ENCODE measurements at places on chromosomes 4 and X. TPM values are rescaled to one million over a fixed set of nuclear protein-coding genes. Genes with fewer than 3 reads are reported as not detected.

GRCh38 chr4:138702190-138702824, 313.3 kb upstream of the NOCT start:
- DNase-seq = no peak
- H3K27ac ChIP-seq = no peak overlapping the region
- H3K36me3 ChIP-seq = no peaks in the 10 kb centered on the region
- H3K27me3 ChIP-seq = no peaks in the 10 kb centered on the region

AKAP14 gene
- total RNA-seq = not detected

DNA sequence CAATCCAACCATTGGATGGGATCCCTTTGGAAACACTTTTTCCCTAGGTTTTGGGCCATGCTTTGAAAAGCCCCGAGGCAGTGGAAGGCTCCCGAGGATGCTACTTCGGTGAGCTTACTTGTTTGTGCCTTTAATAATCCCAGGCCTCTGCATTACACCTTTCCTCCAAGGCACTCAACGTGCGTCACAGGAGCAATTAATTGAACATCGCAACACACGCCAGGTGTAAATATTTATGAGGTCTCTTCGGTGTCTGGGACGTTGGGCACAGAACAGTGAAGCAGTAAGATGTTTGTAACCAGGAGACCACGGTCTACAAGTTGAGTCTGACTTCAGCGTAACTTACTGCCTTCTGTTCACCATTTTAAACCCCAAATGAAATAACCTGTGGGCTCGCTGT, 97.3 kb downstream of the CLNK start:
- no peak for DNase-seq
- H3K36me3 ChIP-seq = no peaks in the 10 kb centered on the region
- H3K27me3 ChIP-seq = no peaks in the 10 kb centered on the region
- H3K4me3 ChIP-seq = no peak overlapping the region
- H3K27ac ChIP-seq = no peak overlapping the region
- H3K4me1 ChIP-seq = no peaks in the 10 kb centered on the region

DNA sequence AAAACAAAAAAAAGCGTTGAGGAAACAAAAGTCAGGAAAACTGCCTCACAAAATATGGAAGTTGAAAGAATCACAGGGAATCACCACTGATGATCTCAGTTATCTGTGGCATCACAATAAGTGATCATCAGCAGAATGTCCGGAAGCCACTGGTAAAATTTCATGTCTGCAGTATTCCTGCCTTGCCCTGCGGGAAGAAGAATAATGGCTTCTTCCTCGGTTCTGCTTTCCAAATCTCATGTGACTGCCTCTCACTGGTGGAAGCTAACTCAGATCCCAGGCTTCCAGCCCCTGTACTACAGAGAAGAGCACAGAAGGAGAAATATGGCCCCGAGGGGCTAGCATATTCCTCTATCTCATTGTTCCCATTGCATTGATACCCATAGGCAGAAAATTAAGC, 12.7 kb upstream of the ZNF330 start:
- no peaks in the 10 kb centered on the region for H3K27me3 ChIP-seq
- H3K4me3 ChIP-seq = no peak overlapping the region
- no peak overlapping the region for H3K27ac ChIP-seq

DNA sequence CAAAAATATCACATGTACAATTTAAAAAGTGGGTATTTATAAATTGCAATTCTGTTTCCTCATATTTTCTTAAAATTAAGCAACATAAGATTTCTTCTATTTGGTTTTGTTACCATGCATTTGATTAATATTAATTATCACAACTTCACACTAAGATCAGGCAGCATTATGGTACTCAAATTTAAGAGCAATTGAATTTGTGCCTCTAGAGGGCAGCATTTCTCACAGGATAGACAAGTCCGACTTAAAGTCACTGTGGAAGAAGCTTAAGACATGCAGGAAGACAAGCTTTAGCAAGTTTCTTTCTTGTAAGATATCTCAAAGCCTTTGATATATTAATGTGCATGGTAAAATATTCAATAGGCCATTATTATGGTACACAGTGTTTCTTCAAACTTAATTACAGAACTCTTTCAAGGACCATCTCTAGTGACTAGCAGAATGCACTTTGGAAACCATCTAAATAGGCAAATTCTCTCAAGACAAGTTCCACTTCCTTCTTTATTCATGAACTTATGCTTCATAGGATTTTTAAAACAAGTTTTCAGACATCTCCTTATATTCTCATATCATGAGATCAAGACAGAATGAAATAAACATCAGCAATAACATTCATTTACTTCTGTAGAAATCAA, 35.0 kb downstream of the FBXW7 start:
- no peaks in the 10 kb centered on the region for H3K4me1 ChIP-seq
- H3K27ac ChIP-seq = no peak overlapping the region
- no peaks in the 10 kb centered on the region for H3K27me3 ChIP-seq
- peak; percentile 94 for DNase-seq

GRCh38 chrX:154908821-154909220, 22.7 kb downstream of the F8A1 start:
- H3K36me3 ChIP-seq = no peaks in the 10 kb centered on the region
- H3K27ac ChIP-seq = no peak overlapping the region
- H3K27me3 ChIP-seq = no peaks in the 10 kb centered on the region
- no peak for DNase-seq
- H3K4me3 ChIP-seq = no peak overlapping the region

DNA sequence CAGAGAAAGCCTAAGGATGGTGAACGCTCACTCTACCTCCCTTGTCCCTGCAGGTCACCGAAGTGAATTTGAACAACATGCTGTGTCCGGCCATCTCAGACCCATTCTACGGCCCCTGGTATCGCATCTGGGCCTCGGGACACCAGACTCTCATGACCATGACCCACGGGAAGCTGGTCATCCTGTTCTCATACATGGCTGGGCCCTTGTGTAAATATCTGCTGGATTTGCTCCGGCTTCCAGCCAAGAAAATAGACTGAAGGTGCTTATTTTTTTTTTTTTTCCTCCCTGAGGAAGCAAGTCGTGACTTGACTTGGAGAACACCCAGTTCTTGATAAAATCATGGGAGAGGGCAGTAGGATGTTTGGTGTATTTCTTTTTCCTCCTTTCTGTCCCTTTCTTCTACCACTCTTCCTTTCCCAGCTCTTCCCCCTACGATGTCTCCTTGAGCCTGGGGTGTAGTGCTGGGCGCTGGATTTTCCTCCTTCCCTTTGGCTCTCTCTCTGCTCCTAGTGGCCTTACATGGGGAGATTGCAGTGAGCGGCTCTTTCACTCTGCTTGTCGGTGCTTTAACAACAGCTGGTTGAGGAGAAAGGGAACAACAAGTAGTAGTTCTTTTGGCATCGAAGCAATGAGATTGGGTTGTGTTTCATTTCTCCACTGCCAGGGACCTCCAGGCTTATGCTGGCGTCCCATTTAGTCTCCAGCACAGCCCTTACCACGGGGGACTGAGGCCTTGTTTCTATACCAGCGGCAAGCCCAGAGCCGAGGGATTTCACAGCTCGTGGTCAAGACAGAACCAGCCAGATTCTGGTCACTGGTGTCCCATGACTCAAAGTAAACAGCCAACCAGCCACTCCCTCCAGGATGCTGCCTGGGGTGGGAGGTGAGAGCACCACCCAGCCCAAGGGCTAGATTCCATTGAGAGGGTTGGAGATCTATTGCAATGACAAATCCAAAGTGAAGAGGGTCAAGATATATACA, 144.4 kb downstream of the AMMECR1 start:
- H3K4me3 ChIP-seq = no peak overlapping the region
- no peaks in the 10 kb centered on the region for H3K36me3 ChIP-seq
- DNase-seq = peak; percentile 56
- H3K4me1 ChIP-seq = peaks cover 6% of the 10 kb centered on the region

DNA sequence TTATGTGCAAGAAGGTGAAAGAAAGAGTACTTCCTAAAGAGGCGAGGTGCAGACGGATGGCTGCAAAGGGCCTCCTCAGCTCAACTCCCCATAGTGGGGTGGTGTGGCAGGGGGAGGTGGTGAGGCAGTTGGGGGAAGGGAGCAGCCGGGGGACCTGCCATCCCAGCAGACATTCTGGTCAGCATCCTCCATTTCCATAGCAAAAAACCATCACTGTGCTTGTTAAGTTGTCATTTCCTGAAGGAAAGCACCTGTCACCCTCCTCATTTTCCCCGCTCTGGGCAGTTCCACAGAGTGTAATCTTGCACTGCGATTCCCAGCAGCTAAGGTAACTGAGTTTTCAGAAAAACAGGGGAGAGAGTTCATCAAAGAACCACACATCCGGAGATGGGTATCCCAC, 51.5 kb downstream of the TSPAN5 start:
- no peak overlapping the region for H3K4me3 ChIP-seq
- no peaks in the 10 kb centered on the region for H3K27me3 ChIP-seq
- no peaks in the 10 kb centered on the region for H3K36me3 ChIP-seq
- no peak overlapping the region for H3K27ac ChIP-seq

GRCh38 chr4:178056996-178057395, 614.8 kb upstream of the AGA start:
- no peak overlapping the region for H3K4me3 ChIP-seq
- H3K27me3 ChIP-seq = no peaks in the 10 kb centered on the region
- no peak overlapping the region for H3K27ac ChIP-seq
- no peaks in the 10 kb centered on the region for H3K4me1 ChIP-seq
- no peak for DNase-seq

GRCh38 chrX:74250574-74250973, 53.4 kb upstream of the ZCCHC13 start:
- H3K27me3 ChIP-seq = peaks cover 5% of the 10 kb centered on the region
- peaks cover 40% of the 10 kb centered on the region for H3K4me1 ChIP-seq
- H3K36me3 ChIP-seq = no peaks in the 10 kb centered on the region

DNA sequence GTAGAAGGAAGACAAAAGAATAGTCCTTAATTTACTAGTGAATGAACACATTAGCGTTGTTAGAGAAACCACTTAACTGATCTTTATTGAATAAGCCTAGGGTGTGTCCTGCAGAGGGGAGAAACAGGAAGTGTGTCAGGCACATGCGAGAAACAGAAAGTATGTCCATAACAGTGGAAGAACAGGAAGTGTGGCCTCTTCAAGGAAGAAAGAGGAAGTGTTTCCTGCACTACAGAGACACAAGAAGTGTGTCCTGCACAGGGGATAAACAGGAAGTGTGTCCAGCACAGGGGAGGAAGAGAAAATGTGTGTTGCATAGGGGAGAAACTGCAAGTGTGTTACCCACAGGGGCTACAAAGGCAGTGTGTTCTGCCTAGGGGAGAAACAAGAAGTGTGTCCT, 539.6 kb upstream of the PRKX start:
- no peak overlapping the region for H3K27ac ChIP-seq
- no peak overlapping the region for H3K4me3 ChIP-seq
- no peaks in the 10 kb centered on the region for H3K4me1 ChIP-seq
- no peaks in the 10 kb centered on the region for H3K27me3 ChIP-seq
- no peak for DNase-seq
- no peaks in the 10 kb centered on the region for H3K36me3 ChIP-seq

- H3K27ac ChIP-seq = no peak overlapping the region
- H3K27me3 ChIP-seq = no peaks in the 10 kb centered on the region
- H3K4me1 ChIP-seq = peaks cover 24% of the 10 kb centered on the region
- no peak overlapping the region for H3K4me3 ChIP-seq
- no peaks in the 10 kb centered on the region for H3K36me3 ChIP-seq
Observed at GRCh38 chr4:101307899-101308298, 39.4 kb downstream of the PPP3CA start.

- H3K27ac ChIP-seq = no peak overlapping the region
- no peak overlapping the region for H3K4me3 ChIP-seq
- H3K27me3 ChIP-seq = peaks cover 4% of the 10 kb centered on the region
- no peaks in the 10 kb centered on the region for H3K36me3 ChIP-seq
- DNase-seq = no peak
Observed at GRCh38 chr4:108512615-108513505, 107.5 kb upstream of the RPL34 start.

DNA sequence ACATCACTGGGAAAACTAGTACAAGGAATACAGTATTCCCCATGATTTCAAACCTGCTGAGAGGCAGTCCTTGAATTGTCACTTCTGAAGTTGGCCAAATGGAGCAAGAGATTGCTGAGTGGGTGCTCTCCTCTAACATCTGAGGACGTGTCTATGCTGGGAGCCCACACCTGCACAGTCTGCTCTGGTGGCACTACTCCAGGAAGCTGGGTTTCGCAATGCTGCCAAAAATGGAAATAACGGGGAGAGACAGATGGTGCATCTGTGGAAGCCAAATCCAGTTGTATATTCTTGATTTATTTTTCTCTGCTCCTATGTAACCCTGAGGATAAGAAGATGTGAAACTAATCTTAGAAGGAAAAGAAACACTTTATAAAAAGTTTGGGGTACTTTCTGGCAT, 240.1 kb upstream of the CTSO start:
- no peak overlapping the region for H3K27ac ChIP-seq
- DNase-seq = no peak
- H3K4me3 ChIP-seq = no peak overlapping the region
- no peaks in the 10 kb centered on the region for H3K36me3 ChIP-seq
- no peaks in the 10 kb centered on the region for H3K4me1 ChIP-seq

GRCh38 chrX:22577181-22577580, 304.5 kb downstream of the CBLL2 start:
- no peak overlapping the region for H3K4me3 ChIP-seq
- H3K4me1 ChIP-seq = no peaks in the 10 kb centered on the region
- no peak overlapping the region for H3K27ac ChIP-seq
- no peaks in the 10 kb centered on the region for H3K27me3 ChIP-seq
- no peaks in the 10 kb centered on the region for H3K36me3 ChIP-seq
- DNase-seq = peak; percentile 1

- H3K27me3 ChIP-seq = no peaks in the 10 kb centered on the region
- no peak overlapping the region for H3K27ac ChIP-seq
Observed at GRCh38 chr4:101649790-101650515, 140.6 kb upstream of the BANK1 start.

GRCh38 chr4:151822331-151822730, 61.5 kb upstream of the GATB start:
- H3K27ac ChIP-seq = no peak overlapping the region
- H3K4me1 ChIP-seq = no peaks in the 10 kb centered on the region
- no peak overlapping the region for H3K4me3 ChIP-seq
- H3K27me3 ChIP-seq = no peaks in the 10 kb centered on the region
- no peaks in the 10 kb centered on the region for H3K36me3 ChIP-seq
- DNase-seq = no peak

KCND1 gene
- 2.4 TPM for total RNA-seq

- no peak overlapping the region for H3K4me3 ChIP-seq
- H3K36me3 ChIP-seq = no peaks in the 10 kb centered on the region
- no peaks in the 10 kb centered on the region for H3K4me1 ChIP-seq
- H3K27me3 ChIP-seq = no peaks in the 10 kb centered on the region
Observed at GRCh38 chr4:181147416-181147951, 1095.7 kb upstream of the TENM3 start.

MAMLD1 gene
- not detected for total RNA-seq

DNA sequence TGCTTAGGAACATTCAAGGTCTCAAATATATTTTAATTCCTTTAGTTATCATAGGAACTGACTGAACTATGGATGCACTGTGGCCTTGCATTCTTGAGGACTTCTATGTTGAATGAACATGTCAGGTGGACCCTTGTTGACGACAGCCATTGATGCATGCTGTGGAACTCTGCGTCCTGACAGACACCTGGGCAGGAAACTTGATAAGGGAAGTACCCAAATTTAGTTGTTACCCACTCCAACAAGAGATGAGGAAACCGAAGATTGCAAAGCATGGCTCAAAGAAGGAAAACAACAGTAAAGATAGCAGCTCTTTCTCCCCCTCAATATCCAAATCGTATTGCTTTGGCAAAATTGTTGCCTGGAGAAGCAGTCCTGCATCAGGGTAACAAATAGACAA, 540.0 kb upstream of the NR3C2 start:
- H3K36me3 ChIP-seq = no peaks in the 10 kb centered on the region
- no peak overlapping the region for H3K4me3 ChIP-seq
- no peaks in the 10 kb centered on the region for H3K27me3 ChIP-seq
- no peak overlapping the region for H3K27ac ChIP-seq
- no peaks in the 10 kb centered on the region for H3K4me1 ChIP-seq
- no peak for DNase-seq

PGAM4 gene
- total RNA-seq = not detected

Measured in stomach (tissue), 19 donors.